C1 segment of cervical spinal cord (tissue), 14 donors: ENCODE measurements at places on chromosomes 16 and 17.

DNA sequence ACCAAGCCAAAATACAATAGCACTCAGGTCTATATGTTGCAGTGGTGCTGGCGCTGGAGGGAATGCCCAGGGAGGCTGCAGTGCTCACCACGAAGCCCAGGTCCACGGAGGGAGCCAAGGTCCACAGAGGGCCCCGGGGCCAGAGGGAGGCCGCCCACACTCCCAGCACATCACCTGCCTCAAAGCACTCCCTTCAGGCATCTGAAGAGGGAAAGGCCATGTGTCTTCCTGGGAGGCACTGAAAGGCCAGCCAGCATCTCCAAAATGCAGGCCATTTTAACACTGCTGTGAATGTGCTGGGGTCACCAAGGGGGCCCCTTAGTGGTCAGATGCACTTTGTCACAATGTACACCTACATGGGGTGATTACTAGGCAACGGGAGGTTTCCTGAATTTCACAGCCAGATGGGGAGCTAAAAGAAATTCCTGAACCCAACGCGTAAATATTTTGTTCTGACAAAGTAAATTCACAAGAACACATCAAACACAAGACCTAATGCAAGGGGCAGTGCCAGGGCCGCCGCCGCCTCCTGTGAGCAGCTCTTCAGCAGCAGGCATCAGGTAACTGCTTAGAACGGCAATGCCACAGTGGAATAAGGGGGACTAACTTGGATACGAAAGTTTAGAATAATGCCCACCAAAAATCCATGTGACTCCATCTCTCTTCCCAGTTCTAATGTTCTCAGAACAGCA lies 42.8 kb downstream of the USP22 start:
- DNase-seq: no peak

GRCh38 chr17:79230576-79230975 lies 156.0 kb downstream of the ENGASE start:
- DNase-seq: no peak

- DNase-seq: no peak
Observed at GRCh38 chr17:1272701-1273100, 2.5 kb downstream of the BHLHA9 start.

- no peak for DNase-seq
Observed at GRCh38 chr16:27230562-27231001, 27.3 kb downstream of the KDM8 start.

DNA sequence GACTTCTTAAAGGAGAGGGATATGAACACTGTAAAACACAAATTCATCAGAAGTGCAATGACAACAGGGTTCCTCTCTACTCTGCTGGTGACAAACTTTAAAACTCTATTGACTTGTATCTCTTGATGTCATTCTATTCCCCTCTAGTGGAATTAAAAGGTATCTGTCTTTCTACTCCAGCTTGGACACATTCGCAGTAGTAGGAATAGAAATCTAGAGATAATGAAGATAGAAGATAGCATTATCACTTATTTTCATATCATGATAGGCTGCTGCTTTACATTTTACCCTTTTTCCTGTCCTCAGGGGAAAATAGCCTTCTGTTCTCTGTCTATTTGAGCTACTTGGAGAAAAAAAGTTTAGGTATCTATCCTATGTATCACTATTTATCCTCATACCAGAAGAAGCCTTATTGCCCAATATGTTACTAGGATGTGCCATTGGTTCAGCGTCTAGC lies 209.6 kb upstream of the CACNG5 start:
- no peak for DNase-seq

DNA sequence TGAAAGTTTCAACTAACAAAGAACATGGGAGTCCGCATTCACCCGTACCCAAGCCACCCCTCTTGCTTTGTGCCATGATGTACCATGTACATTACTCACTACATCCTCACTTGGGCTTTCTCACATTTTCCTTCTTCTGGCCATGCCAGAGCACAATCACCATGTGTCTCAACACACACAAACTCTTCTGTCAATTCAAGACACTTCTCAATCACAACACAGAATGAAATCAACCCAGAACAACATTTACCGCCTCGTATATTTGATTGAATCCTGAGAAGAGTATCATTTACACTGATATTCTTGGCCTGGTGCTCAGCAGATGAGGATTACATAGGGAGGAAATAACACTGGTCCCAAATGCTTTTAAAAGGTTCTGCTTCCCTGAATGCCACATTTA lies 4.5 kb downstream of the ADAMTS18 start:
- no peak for DNase-seq

- DNase-seq: no peak
Observed at GRCh38 chr16:1972490-1972877, 631 bp downstream of the TBL3 start.

DNA sequence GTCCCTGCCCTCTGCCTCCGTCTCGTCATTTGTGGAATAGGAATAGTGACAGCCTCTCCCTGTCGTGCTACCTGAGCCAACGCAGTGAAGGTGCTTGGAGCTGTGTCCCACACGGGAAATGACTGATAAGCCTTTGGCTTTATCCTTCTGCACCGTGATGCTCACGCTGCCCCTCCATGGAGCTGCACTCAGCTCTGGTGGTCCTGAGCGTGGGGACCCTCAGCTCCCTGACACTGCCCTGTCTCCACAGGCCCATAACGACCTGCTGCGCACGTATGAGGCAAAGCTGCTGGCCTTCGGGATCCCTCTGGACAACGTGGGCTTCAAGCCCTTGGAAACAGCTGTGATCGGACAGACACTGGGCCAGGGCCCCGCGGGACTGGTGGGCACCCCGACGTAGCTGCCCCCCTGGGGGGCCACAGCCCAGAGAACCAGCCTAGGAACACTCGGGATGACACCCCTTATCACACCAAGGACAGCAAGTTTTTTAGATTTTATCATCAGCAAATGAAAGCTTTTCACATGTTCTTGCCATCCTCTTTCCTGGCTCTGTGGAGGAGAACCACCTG lies 23.8 kb upstream of the DBNDD1 start:
- no peak for DNase-seq

DNA sequence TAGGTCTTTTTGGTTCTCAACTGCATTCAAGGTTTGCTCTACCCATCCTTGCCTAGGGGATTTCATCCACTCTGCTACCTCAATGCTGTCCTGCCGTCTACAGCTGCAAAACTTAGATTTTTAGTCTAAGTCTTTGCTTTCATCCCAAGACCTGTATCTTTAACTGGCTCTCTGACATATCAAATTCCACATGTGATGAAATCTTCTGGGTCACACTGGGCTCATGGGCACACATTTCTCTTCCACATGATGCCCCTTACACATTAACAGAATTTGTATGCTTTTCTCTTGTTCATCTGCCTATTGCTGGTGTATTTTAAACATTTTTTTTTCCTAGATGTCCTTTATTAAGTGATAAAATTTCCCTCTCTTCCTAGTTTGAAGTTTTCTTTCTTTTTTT lies 39.6 kb downstream of the MAF start:
- no peak for DNase-seq

GRCh38 chr16:16033208-16033717 lies 83.8 kb downstream of the ABCC1 start:
- DNase-seq: no peak

- no peak for DNase-seq
Observed at GRCh38 chr17:81863123-81863675, 2.9 kb upstream of the P4HB start.

DNA sequence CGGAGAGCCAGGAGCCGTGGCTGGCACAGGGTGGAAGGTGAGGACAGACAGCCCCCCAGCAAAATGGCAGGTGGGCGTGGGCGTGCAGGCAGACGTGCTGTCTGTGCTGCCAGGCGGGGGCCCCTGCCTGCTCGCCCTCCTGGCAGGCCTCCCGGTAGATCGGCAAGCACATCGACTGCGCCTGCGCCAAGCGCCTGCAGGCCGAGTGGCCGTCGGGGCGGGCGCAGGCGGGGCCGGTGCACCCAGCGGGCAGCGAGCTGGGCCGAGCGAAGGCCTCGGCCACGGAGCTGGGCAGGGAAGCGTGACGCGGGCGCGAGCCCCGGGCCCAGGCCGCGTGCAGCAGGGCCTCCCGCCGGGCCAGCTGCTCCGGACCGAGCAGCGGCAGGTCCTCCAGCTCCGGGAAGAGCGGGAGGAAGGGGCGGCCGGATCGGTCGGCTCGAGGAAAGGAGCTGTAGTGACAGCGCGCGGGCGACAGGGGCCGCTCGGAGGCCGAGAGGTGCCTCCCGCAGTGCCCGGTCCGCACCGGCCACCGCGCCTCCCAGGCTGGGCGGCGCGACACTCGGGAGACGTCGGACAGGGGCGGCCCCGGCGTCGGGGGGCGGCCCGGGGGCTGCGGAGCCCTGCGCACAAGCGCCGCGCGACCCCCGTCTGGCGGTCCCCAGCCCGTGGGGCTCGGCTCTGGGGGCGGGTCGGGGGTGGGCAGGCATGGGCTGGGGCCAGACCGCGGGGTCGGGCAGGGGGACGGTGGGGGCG lies 16.9 kb downstream of the GRIN2C start:
- no peak for DNase-seq

- DNase-seq: peak; percentile 63
Observed at GRCh38 chr17:80101011-80101945, at the start of gene GAA. Gene GAA, plus strand, starts transcription at chr17:80101581. Its CDS starts 3,006 bp downstream, at chr17:80104587.
